RPMI8226 (cell line): ENCODE measurements at places on chromosomes 3 and 15.

GRCh38 chr3:48503401-48504050, 448 bp downstream of the SHISA5 start:
- no peak for DNase-seq

- DNase-seq, result no peak
Measured at GRCh38 chr3:135629701-135630408, 335.7 kb upstream of the PPP2R3A start.

GRCh38 chr15:47312161-47312560, 405.1 kb upstream of the SEMA6D start:
- DNase-seq, result no peak

DNA sequence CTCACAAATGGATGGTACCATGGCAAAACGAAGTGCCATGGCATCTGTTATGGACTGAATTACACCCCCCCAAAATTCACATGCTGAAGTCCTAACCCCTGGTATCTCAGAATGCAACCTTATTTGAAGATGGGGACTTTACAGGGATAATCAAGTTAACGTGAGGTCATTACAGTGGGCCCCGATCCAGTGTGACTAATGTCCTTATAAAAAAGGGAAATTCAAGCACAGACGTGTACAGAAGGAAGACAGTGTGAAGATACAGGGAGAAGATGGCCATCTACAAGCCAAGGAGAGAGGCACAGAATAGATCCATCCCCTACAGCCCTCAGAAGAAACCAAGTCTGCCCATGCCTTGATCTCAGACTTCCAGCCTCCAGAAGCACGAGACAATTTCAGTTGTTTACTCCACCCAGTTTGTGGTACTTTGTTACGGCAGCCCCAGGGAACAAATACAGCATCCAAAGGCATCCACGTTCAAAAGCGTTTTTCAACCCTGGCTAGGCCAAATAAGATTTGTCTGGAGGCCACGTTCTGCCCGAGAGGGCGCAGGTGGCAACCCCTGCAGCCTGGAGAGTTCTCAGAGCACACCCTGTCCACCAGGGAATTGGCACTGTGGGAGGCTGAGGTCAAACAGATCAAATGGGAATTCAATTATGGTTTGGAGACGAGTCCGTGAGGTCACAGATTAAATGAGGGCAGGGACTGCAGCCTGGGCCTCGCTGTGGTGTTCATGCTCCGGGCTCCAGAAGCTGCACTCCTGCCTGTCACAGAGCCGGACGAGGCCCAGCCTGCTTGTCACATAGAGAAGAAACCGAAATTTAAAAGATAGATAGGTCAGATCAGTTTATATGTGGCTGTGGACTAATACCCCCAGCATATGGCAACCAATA, 494.8 kb downstream of the SHQ1 start:
- no peak for DNase-seq

- no peak for DNase-seq
Measured at GRCh38 chr3:153099131-153099530, 62.9 kb upstream of the RAP2B start.

- no peak for DNase-seq
Measured at GRCh38 chr3:37969596-37970100, 20.9 kb upstream of the VILL start.

- DNase-seq, result no peak
Measured at GRCh38 chr15:78007211-78007931, 70.1 kb downstream of the TBC1D2B start.

DNA sequence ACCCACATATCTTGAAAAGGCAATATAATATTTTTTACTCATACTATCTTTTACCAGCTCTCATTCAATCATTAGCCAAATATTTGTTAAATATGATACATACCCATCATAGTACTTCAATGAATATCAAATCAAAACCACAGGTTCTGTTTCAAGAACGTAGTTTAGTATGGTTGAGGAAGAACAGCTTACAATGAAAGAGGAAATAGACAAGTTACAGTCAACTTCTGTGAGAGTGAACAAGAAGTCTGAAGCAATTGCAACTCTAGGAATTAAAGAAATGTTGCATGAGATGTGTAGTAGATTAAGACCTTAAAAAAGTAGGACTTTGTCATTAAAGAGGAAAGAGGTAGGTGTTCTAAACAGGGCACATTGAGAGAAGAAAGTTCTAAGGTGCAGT, 9.3 kb downstream of the BCHE start:
- no peak for DNase-seq

- no peak for DNase-seq
Measured at GRCh38 chr3:113285741-113286140, 74.4 kb downstream of the BOC start.

- DNase-seq, result no peak
Measured at GRCh38 chr3:128367761-128368160, 98.9 kb downstream of the DNAJB8 start.

DNA sequence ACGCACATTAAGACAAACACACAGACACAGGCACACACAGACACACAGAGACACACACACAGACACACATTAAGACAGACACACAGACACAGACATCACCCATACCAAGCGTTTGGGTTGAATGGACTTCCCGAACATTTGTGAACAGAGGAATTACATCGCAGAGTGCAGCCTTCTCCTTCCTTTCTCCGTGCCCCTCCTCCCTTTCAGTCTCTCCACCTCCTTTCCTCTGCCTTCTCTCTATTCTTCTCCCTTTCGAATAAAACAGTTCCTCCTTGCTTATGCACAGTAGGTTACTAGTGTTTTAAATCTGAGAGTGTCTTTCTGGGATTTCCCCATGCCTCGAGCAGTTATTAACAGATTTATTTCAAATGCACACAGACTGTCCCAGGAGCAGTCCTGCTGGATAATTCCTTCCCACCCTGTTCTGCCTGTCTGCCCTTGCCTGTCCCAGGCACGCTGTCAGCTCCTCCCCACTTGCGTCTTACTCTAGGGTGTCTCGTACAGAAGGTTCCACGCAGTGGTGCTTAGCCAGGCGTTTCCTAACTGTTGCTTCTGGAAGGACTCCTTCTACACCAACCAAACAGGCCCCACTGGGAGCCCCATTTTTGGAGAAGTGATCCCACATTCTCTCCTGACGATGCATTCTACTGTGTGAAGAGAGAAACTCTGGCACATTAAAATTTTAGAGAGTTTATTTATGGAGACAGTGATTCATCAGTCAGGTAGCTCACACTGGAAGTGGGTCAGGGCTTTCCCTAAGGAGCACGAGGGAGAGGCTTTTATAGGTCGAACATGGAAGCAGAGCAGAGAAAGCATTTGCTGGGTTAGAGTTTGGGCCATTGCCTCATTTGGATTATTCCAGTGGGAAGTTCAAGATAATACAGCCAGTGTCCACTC, 163.8 kb downstream of the SV2B start:
- DNase-seq, result no peak

GRCh38 chr3:9293076-9293475, 43.6 kb upstream of the SRGAP3 start:
- DNase-seq, result no peak

- no peak for DNase-seq
Measured at GRCh38 chr3:51539291-51539941, 897 bp downstream of the RAD54L2 start.

DNA sequence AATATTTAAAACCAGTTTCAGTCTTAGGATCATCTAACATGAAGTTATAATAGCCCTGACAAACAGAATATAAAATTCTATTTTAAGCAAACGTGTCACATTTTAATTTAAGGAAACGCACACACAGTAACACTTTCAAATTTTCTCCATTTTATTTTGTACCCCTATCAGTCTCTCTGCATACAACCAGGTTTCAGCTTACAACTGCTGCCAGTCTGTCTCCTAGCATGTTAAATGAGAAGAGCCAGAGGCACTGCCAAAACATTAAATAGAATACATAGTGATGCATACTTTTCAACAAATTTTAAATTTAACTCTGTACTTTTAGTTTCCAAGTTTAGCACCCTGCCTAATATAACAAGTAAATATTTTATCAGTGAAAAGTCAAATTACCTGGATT, 60.8 kb downstream of the UACA start:
- DNase-seq, result no peak

DNA sequence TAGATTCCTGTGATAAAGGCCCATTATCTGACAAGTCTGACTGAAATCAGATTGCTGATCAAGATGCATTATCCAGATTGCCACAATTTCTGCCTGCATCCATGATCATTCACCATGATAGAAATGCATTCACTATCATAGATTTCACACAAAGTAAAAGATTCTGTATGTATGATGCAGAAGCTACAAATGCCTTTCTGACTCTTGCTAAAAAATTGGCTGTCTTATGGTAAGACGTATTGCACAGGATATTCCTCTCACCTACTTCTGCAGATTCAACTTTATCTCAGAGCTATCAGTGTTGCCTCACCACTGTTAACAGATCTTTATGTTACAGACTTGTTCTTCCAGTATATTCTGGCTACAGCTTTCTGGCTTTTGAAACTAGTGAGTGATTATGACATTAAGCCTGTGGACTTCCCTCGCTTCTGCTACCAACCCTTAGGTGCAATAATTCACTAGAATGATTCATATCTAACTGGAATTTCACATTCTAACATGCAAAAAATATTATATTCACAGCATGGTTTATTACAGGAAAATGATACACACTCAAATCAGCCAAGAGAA, 955.3 kb downstream of the EPHA3 start:
- no peak for DNase-seq

- DNase-seq, result no peak
Measured at GRCh38 chr15:66644869-66645268, 57.2 kb upstream of the SMAD6 start.

DNA sequence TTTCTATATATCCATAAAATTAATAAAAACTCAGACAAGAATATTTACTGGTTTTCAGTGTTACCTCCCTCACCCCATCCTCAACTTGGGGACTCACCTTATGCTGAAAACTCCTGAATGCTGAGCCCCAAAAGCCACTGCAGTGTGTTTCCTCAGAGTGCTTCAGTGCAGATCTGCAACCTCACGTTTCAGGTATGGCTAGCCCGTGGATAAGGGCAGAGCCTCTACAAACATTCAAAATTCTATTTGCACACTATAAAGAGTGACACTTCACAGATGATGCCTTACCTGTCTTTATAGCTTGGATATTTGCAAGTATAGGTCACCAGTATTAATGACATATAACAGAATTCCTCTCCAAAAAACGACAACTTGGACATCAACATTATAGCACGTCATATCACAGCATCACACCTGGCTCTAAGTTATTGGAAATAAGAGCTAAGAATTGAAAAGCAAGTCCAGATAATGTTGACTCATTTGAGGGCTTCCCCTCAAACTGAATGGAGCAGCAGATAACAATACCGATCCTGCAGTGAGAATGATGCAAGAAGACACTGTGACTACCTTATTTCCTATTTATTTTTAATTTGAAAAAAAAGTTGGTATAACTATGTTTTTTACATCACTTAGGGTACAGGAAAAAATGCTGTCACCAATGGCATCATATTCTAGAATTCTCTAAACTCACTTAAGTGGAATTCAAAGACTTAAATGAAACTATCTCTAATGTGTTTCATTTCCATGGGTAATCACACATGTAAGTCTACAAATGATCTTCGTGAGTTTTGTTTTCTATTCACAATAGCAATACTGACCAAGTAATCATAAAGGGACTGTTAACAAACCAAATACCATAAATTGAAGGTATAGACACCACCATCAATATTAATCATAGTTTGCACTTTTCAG, 40.7 kb upstream of the RSL24D1 start:
- no peak for DNase-seq

GRCh38 chr15:40029979-40030893, 8.7 kb downstream of the SRP14 start:
- no peak for DNase-seq

GRCh38 chr3:116339441-116340028, 105.8 kb downstream of the LSAMP start:
- no peak for DNase-seq

- no peak for DNase-seq
Measured at GRCh38 chr3:54915181-54915580, 12.7 kb downstream of the LRTM1 start.

- no peak for DNase-seq
Measured at GRCh38 chr3:63355809-63356208, 77.7 kb downstream of the SYNPR start.

DNA sequence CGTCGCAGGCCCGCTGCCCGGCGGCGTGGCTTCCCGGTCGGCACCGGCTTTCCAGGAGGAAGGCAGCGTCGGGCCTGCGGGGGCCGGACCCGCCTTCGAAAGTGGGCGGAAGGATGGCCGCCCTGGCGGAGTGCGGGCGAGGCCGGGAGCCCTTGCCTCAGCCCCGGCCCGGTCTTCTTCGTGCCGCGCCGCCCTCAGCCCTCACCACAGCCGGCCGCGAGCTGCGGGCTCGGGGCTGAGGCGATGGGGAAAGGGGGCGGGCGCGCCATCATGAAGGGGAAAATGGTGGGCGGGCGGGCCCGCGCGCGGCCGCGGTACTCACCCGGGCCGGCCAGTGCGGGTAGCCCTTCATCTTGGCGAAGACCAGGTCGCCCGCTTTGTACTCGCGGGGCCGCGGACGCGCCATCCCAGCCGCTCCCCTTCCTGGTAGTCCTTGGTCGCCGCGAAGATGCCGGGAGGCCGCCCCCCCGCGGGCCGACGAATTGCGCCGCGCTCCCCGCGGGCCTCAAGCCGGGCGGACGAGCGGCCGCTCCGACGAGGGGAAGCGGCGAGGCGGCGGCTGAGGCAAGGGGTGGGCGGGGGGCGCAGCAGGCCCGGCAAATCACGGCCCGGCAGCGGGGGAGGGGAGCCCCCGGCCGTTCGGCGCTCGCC, 489 bp downstream of the HDGFL3 start:
- no peak for DNase-seq

GRCh38 chr3:71316066-71316777, 267.3 kb downstream of the FOXP1 start:
- no peak for DNase-seq

DNA sequence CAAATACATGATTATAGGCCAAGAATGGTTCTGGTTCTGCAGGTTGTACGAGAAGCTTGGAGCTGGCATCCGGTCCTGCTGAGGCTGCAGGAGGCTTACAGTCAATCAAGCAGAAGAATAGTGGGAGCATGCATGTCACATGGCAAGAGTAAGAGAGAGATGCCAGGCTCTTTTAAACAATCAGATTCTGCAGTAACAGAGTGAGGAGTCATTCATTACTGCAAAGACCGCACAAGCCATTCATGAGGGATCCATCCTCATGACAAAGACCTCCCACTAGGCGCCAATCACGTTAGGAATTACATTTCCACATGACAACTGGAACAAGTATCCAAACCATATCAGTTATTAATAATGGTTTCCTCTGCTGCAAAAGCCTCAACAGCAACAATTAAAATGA, 536.8 kb downstream of the CADM2 start:
- DNase-seq, result no peak

DNA sequence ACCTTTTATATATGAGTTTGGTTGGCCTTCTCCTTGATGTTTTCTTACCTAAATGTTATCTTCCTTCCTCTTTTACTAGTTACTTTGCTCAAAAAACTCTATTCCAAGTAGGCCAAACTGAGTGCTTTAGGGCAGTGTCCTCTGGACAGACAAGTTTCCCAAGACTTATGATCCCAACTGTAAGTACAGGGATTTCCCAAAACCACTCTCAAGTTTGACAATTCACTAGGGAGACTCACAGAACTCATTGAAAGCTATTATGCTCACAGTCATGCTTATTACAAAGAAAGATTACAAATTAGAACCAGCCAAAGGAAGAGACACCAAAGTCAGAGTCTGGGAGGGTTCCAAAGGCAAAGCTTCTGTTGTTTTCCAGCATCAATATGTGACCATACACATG, 534.2 kb upstream of the ALCAM start:
- no peak for DNase-seq

GRCh38 chr3:75144406-75144805, 519.7 kb upstream of the FRG2C start:
- DNase-seq, result no peak

GRCh38 chr3:73681198-73681597, 56.5 kb upstream of the PDZRN3 start:
- no peak for DNase-seq
